Inflammatory macrophage treated with lipopolysaccharide for 1 hour (primary cell): ENCODE measurements at places on chromosomes 7 and 10.

DNA sequence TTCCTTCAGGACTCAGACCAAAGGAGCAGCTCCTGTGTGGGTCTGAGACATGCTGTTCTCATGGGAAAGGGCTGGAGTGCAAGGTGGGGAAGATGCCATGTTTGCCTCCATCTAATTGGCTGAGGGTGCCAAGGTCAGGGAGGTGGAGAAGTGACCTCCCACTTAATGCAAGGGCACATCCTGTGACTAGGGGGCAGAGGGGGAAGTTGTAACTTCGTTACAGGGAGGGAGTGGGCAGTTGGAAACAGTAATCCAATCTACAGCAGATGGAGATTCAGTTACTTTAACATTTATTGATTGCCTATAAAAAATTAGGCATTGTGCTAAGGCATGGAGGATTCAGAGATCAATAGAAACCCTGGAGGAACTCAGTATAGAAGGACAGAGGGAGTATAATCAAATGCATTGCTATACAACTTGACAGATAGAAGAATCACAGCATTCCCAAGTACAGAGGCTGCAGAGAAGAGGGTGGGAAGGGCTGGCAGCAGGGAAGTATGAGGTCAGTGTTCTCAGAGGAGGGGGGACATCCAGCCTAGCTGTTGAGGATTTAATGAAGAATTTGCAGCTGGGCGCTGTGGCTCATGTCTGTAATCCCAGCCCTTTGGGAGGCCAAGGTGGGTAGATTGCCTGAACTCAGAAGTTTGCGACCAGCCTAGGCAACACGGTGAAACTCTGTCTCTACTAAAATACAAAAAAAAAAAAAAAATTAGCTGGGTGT lies 75.9 kb downstream of the CCNY start:
- DNase-seq: peak; percentile 29

GRCh38 chr7:123583821-123584220 lies 17.8 kb upstream of the ASB15 start:
- no peak for DNase-seq

DNA sequence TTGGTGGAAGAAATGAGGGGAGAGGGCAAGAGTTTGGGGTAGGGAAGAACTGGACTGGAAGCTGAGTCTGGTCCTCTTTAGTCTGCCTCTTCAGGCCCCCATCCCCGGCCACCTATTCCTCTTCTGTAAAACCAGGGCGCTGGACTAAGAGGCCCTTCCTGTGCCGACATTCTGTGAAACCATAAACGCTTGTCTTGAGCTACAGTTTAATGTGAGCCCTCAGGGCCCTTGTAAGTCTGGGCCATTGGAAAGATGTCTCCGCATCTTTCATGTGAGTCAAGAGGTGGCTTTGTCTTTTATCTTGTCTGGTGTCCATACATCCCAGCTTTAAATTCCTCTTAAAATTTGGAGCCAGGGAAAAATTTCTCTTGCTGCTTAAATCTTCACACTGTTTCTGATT lies 90.6 kb downstream of the PLCE1 start:
- DNase-seq: no peak

DNA sequence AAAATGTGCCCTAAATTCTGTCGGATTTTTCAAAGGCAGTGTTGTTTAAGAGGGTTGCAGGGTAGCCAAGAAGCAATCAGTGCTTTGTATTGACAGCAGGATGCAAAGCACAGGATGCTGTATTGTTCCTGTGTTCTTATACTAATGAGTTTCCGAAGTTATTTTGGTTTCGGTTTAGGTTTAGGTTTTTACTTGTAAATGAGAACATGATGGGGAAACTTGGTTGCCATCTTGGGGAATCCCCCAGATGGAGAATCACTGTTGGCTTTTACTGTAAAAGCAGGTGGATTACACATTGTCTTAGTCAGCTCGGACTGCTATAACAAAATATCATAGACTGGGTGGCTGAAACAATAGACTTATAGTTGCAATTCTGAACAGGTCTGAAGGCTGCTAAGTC lies 72.1 kb downstream of the INHBA start:
- peak; percentile 9 for DNase-seq

DNA sequence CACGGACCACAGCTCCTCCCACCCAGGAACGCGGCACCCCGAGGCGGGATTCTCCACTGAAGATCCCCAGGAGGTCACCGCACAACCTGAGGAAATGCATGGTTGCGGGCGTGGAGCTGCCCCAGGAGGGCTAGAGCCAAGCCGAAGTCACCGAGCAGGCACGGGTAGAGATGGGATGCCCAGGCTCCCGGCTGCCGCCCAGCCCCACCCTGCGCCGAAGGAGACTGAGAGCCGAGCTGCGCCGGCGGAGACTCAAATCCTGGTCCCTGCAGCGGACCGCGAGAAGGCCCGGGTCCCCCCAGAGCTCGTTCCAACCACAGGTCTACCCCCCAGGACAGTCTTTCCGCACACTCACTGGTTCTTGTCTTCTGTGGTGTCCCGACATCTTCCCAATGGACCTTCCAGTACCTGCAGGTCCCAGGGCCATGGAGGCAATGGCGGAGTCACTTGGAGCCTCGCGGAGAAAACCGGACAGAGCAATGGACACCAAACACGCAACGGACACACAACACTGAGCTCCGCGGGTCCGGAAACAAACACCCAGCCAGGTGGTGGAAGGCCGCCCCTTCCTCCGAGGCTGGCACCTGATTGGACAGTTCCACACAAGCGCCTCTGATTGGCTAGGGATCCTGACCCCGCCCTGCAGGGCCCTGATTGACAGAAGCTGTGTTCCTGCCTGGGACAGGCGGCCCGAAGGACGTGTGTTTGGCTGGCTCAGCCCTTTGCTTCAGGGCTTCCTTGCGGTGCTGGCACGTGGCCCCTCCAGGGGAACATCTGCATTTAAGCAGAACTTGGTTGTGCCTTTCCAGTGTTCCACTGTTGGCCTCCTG lies 331.9 kb upstream of the NUPR2 start:
- DNase-seq: no peak

DNA sequence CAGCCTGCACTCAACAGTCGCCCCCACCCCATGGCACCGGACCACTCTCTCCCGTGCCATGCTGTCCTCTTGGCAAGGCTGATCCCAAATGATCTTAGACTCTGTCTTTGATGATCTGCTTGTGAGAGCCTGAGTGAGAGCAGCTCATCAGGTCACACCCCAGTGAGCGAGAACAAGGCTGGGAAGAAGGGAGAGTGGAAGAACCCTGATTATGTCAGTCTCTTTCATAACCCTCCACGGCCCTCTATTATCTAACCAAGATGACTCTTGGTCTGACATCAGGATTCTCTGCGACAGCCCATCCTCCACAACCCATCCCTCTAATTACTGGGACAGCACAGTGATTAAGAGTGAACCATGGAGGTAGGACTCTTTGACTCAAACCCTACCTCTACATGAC lies 53.1 kb upstream of the C7orf33 start:
- no peak for DNase-seq

DNA sequence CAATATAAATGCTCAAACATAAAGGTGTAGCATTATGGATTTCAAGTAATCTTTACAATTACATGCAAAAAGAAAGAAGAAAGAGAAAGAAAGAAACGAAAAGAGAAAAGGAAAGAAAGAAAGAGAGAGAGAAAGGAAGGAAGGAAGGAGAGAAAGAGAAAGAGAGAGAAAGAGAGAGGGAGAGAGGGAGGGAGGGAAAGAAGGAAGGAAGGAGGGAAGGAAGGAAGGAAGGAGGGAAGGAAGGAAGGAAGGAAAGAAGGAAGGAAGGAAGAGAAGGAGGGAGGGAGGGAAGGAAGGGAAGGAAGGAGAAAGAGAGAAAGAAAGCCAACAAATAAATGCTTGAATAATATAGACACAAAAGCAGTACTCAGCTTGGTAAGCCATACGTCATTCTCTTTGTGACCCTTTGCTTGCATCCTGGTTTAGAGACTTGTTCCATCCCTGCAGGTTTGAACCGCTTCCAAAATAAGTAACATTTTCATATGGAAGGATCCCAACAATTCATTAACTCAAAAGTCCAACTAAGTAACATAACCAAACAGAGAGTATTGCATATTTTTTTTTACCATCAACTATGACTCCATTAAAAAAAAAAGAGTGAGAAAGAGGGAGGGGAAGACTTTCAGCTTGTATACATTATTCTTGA lies 95.8 kb downstream of the SEMA3D start:
- DNase-seq: no peak

GRCh38 chr7:155533827-155534690 lies 12.3 kb downstream of the CNPY1 start:
- peak; percentile 31 for DNase-seq

DNA sequence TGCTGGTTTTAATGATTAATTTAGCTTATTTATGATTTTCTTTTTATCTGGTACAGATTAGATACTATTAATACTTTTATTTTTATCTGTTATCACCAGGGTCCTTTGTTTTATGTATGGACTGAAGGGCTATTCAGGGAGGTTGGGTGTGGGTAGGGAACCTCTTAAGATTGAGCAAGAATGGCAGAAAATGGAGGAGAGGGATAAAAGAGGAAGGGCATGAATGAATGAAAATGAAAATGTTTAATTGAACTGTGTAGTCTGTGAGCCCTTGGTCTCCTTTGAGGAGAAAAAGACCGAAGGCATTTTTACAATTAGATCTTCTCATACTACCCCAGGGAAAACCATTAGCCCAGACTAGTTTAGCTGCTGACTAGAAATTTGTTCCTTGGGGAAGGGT lies 93.1 kb downstream of the CDK14 start:
- DNase-seq: peak; percentile 27

GRCh38 chr7:130141161-130141883 lies 63.9 kb downstream of the TMEM209 start:
- peak; percentile 25 for DNase-seq

- DNase-seq: no peak
Observed at GRCh38 chr10:69477968-69478597, 26.8 kb downstream of the TSPAN15 start.

DNA sequence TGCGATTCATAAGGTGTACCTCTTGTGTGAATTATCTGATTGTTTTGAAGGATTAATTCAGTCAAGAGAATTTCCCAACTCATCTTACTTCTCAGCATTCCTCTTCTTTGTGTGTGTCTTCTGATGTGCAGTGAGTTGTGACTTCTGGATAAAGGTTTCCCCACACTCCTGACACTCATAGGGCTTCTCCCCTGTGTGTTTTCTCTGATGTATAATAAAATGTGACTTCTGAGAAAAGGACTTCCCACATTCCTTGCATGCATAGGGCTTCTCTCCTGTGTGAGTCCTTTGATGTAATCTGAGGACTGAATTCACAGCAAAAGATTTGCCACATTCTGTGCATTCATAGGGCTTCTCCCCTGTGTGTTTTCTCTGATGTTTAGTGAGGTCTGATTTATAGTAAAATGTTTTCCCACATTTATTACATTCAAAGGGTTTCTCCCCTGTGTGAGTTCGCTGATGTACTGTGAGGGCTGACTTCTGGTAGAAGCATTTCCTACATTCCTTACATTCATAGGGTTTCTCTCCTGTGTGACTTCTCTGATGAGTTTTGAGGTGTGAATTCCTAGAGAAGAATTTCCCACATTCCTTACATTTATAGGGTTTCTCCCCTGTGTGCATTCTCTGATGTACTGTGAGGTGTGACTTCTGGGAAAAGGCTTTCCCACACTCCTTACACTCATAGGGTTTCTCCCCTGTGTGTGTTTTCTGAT lies 24.2 kb downstream of the ZNF25 start:
- no peak for DNase-seq

DNA sequence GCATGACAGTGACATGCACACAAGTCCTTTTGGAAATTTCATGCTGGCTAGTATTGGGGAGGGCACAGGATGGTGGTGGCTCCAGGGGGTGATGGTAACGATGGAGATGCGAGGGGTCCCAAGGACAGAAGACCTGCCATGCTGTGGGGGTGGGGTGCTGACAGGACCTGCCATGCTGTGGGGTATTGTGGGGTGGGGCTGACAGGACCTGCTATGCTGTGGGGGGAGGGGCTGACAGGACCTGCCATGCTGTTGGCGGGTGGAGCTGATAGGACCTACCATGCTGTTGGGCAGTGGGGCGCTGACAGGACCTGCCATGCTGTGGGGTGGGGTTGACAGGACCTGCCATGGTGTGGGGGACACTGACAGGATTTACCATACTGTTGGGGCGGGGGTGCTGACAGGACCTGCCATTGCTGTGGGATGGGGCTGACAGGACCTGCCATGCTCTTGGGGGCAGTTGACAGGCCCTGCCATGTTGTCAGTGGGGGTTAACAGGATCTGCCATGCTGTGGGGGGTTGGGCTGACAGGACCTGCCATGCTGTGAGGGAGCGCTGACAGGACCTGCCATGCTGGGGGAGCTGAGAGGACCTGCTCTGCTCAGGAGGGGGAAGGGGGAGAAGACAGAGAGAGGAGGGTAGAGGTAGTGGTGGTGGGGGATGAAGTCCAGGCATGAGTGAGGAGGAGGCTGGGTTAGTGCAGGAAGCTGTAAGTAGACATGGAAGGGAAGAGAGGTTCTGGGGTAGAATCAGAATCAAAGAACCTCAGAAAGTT lies 36.2 kb upstream of the RET start:
- DNase-seq: no peak

DNA sequence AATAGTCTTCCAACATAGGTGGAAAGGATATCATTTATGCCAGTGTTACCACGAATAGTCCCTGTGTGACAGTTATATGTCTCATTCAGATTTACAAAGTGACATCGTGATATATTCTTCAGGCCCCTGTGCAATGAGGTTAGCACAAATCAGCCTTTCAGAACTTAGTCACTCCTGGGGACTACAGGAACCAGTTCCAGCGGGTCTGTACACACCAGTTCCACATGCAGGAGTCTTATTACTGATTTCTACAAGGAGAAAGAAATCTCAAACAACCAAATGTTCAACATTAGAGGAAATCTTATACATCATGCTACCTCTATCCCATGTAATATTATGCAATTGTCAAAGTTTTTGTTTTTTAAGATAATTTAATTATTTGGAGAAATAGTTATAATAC lies 4.4 kb upstream of the WDR91 start:
- DNase-seq: no peak

GRCh38 chr7:19368491-19368925 lies 223.3 kb upstream of the FERD3L start:
- no peak for DNase-seq

GRCh38 chr7:142859829-142860228 lies 5.0 kb downstream of the EPHB6 start:
- DNase-seq: no peak

- no peak for DNase-seq
Observed at GRCh38 chr10:18505456-18506118, 145.8 kb downstream of the NSUN6 start.

DNA sequence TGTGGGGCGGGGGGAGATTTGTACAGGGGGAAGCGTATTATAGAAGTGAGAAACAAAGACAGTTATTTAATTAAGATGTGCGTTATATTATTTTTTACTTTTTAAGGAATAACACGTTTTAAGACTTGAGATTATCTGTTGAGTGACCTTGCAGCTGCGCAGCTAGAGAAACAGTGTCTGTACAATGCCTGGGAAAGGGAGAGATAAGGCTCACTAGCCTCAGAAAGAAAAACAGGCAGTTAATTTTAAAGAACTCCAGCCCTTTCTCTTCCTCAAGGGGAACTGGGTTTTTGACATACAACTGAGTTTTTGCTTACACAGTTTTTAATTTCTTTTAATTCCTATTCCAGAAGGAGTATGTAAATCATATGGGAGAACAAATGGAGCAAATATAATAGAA lies 50.7 kb downstream of the LMBR1 start:
- DNase-seq: no peak

- no peak for DNase-seq
Observed at GRCh38 chr7:143013473-143013872, 13.5 kb downstream of the OR9A2 start.
